ENCODE measurements at places on chromosomes 12 and 14.

DNA sequence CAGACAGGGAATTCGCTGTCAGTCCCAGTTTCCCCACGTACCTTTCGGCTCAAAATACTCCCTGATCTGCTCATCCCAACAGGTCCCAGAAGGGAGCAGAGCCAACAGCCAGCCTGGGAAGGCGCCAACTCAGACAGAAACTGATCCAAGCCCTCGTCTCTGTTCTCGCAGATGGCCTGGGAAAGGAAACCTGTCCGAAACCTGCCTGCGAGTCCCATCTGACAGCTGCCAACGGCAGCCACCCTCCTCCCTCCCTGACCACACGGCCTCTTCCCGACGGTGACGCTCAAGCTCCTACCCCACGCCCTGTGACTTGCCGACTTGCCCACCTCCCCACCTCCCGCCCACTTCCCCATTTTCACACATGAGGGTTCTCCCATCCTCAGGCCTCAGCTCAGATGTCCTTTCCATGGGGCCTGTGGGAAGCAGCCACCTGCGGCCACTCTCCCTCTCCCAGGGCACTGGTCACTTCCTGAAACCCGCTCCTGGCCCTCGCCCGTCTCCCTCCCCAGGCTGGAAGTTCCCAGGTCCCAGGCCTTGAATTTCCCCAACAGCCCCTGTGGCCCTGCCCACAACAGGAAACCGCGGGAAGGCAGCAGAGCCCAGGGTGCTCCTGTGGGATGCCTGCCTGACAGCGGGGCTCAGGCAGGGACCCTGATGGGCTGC is 60.9 kb upstream of the FBRSL1 start:
- no peaks in the 10 kb centered on the region for H3K27me3 ChIP-seq
- H3K36me3 ChIP-seq: no peaks in the 10 kb centered on the region
- no peak overlapping the region for H3K4me3 ChIP-seq
- H3K27ac ChIP-seq: no peak overlapping the region
- no peak for DNase-seq
- H3K4me1 ChIP-seq: no peaks in the 10 kb centered on the region

DNA sequence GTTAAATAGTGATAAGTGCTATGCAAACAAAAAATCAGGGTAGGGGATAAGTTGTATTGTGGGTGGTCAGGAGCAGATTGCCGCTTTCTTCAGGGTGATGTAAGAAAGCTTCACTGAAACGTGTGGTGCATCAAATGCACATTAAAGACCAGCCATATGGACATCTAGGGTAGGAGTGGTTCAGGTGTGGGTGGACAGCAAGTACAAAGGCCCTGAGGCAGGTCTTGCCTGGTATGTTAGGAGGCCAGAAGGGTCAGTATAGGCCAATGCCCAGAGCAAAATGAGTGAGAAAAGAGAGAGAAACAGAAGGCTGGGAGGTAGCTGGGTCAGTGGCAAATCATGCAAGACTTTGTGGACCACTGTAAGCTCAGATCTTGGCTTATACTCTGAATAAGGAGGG is 25.6 kb upstream of the CISTR start:
- no peaks in the 10 kb centered on the region for H3K36me3 ChIP-seq
- H3K27ac ChIP-seq: no peak overlapping the region
- no peak for DNase-seq
- no peak overlapping the region for H3K4me3 ChIP-seq
- no peaks in the 10 kb centered on the region for H3K4me1 ChIP-seq

DNA sequence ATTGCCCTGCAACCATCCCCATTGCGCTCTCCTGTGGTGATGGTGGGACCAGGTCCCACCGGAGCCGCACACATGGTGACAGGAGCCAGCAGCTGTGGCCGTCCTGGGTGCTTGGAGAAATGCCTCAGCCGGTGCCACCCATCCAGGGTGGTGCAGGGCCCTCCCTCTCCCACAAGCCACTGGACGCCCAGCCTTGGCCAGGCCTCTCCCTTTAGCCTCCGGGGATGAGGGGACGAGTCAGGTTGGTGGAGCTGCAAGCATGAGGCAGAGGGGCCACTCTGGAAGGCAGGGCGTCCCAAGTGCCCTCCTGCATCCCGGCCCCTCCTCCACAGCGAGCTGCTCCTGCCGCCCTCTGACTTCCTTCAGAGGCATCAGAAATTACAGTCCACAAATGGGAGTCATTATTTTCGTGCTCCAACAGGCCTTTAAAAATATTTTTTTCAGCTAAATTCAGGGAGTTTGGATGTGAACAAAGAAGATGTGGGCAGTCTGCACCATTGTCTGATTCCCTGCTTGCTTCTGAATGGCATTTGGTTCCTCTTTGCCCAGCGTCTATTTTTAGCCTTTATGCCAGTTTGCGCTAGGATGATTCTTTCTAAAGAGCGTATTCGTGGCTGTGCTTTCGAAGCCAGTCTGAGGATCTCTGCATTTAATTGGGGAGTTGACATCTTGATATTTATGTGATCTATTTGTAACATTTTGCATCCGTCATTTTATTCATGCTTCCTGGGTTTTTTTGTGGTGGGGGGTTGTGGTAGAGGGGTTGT is 189.4 kb downstream of the ADGRD1 start:
- no peaks in the 10 kb centered on the region for H3K36me3 ChIP-seq
- no peaks in the 10 kb centered on the region for H3K27me3 ChIP-seq
- no peak overlapping the region for H3K4me3 ChIP-seq
- peak; percentile 60 for DNase-seq
- peaks cover 8% of the 10 kb centered on the region for H3K4me1 ChIP-seq

DNA sequence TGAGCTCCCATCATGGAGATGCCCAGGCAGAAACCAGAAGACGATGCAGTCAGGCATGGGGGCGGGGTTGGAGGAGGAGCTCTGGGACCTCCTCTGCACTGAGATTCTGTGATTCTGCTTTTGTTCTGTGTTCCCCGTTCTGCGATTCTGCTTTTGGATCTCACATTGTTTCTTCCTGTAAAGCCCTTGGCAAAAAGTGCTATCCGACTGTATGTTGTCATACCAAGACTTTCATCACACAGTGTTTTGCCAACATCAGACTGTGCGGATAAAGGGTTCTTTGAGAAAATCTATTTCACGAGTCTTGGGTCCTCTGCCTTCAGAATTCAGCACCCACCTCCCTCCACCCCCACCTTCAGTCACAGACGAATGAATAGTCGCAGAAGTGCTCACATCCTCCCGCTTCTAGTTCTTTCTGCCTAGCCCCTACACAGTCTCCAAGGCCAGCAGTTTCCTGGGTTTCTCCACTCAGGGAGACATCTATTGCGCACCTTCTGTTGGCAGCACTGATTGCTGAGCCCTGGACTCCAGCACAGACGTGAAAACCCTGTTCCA is 24.7 kb upstream of the PWP1 start:
- no peaks in the 10 kb centered on the region for H3K36me3 ChIP-seq
- no peak overlapping the region for H3K27ac ChIP-seq
- no peaks in the 10 kb centered on the region for H3K27me3 ChIP-seq
- H3K4me3 ChIP-seq: no peak overlapping the region
- H3K4me1 ChIP-seq: no peaks in the 10 kb centered on the region
- no peak for DNase-seq

- H3K4me1 ChIP-seq: peaks cover 14% of the 10 kb centered on the region
- H3K36me3 ChIP-seq: no peaks in the 10 kb centered on the region
- no peak overlapping the region for H3K27ac ChIP-seq
- no peak overlapping the region for H3K4me3 ChIP-seq
- DNase-seq: peak; percentile 50
Measured at GRCh38 chr12:108299516-108299915, 39.6 kb downstream of the CMKLR1 start.

DNA sequence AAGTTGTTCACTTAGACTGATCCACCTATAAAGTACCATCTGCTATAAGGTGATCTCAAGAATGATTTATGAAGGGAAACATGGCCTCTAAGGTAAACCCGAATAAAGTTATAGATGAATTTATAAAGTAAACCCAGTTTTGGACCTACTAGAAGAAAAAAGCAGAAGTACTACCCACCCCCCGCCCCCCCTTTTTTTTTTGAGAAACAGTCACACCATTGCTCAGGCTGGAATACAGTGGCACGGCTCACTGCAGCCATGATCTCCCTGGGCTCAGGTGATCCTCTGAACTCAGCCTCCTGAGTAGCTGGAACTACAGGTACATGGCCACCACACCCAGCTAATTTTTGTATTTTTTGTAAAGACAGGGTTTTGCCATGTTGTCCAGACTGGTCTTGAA is 3.9 kb downstream of the ENTPD5 start:
- no peak for DNase-seq
- H3K36me3 ChIP-seq: no peaks in the 10 kb centered on the region
- H3K4me3 ChIP-seq: no peak overlapping the region
- H3K27ac ChIP-seq: no peak overlapping the region
- no peaks in the 10 kb centered on the region for H3K27me3 ChIP-seq
- H3K4me1 ChIP-seq: no peaks in the 10 kb centered on the region

DNA sequence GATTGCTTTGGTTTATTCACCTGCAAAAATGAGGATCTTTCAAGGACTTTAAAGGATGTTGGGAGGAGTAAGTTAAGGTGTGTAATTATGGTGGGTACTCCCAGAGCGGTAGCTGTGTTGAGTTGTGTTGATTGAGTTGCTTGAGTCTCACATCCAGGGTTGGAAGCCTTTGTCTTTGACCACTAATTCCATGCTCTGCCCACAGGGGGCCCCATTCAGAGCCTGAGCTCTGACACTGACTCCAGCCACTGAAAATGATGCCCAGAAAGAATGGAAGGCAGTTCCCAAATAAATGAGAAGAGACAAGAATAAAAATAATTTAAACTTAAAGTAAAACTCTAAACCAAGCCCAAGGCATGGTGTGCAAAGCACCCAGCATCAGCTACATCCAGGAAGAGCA is 237.4 kb upstream of the PWP1 start:
- H3K4me1 ChIP-seq: no peaks in the 10 kb centered on the region
- no peak overlapping the region for H3K4me3 ChIP-seq
- no peaks in the 10 kb centered on the region for H3K36me3 ChIP-seq
- no peak for DNase-seq

- no peak overlapping the region for H3K4me3 ChIP-seq
- no peak overlapping the region for H3K27ac ChIP-seq
- DNase-seq: no peak
- H3K4me1 ChIP-seq: no peaks in the 10 kb centered on the region
- no peaks in the 10 kb centered on the region for H3K27me3 ChIP-seq
- no peaks in the 10 kb centered on the region for H3K36me3 ChIP-seq
Measured at GRCh38 chr14:47257013-47257412, 418.4 kb downstream of the MDGA2 start.

Measured in sigmoid colon (tissue), 7 donors.